ENCODE measurements at places on chromosomes 12 and 14.
A peak's percentile ranks its signal among the peaks of the same experiment; 100 is the strongest.

GRCh38 chr14:104378698-104379113 lies 200.9 kb upstream of the C14orf180 start:
- no peaks in the 10 kb centered on the region for H3K4me1 ChIP-seq
- no peak for DNase-seq
- H3K27ac ChIP-seq: peak overlapping the region; percentile 21
- H3K4me3 ChIP-seq: no peak overlapping the region

DNA sequence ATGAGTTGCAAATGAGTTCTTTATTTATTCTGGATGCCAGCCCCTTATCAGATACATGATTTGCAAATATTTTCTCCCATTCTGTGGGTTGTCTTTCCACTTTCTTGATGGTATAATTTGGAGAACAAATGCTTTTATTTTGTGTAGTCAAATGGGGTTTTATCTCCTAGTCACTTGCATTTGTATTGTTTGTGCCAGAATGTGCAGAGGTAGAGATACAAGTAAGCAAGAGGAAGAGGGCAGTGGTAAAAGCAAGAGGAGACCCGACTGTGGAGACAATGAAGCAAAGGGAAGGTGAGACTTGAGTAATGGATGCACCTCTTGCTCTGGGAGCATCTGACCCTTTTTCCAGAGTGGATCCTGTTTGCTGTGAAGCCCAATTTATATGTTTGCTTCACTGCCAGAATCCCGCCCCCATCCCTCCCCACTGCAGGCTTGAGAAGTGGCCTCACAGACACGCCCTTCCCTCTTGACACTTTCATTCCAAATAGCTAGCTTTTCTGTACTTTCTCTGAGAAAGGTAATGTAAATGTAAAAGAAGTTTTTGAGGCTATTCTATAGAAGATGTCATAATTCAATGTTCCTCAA lies 786 bp upstream of the PFKM start:
- peaks cover 8% of the 10 kb centered on the region for H3K36me3 ChIP-seq
- H3K27me3 ChIP-seq: peaks cover 21% of the 10 kb centered on the region
- peaks cover 21% of the 10 kb centered on the region for H3K4me1 ChIP-seq
- no peak overlapping the region for H3K27ac ChIP-seq
- no peak for DNase-seq
- peak overlapping the region; percentile 98 for H3K4me3 ChIP-seq

DNA sequence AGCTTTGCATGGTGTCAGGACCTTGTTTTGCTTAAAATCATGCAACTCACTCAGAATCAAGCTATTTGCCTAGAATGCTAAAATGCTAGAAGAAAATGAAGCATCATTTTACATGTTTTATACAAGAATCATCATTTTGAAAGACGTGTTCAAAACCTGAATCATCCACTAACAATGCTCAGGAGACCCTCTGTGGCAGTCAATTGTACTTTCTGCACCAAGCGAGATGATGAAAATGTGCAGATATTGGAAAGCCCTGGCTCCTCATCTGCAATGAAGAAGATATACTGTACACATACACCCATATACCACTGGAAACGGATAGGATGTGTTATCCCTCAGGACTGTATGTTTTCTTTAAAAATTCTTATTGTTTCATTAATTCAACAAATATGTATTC lies 92.7 kb downstream of the DYRK2 start:
- DNase-seq: no peak
- H3K36me3 ChIP-seq: no peaks in the 10 kb centered on the region
- H3K27me3 ChIP-seq: no peaks in the 10 kb centered on the region
- H3K4me3 ChIP-seq: no peak overlapping the region
- peaks cover 3% of the 10 kb centered on the region for H3K4me1 ChIP-seq
- no peak overlapping the region for H3K27ac ChIP-seq

- H3K4me3 ChIP-seq: no peak overlapping the region
- no peaks in the 10 kb centered on the region for H3K27me3 ChIP-seq
- no peak for DNase-seq
- peak overlapping the region; percentile 33 for H3K27ac ChIP-seq
- H3K36me3 ChIP-seq: no peaks in the 10 kb centered on the region
Observed at GRCh38 chr12:117025481-117026151, 73.6 kb downstream of the TESC start.

DNA sequence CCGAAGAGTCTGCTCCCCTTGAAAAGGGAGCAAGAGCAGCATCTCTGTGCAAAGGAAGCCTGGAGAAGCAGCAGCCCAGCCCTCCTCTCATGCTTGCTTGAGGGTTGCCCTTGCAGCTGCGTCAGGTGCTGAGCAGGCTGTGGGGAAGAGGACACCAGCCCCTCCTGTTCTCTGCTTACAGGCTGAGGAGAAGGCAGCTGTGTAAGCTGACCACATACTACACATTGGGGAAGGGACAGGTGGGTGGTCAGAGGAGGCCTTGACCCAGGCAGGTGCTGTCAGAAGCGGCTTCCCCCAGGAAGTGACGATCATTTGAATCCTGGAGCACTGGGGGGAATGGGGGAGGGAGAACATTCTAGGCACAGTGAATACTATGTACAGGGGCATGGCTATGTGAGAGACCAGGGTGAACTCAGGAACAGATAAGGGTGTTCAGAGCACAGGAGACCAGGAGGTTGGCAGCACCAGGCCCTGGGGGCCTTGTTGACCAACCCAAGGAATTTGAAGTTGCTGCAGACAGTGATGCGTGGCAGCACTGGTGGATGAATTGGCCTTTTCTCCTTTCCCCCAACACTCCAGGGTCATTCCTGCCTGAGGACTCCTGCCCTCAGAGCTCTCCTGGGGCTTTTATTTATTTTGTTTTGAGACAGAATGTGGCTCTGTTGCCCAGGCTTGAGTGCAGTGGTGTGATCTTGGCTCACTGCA lies 2.7 kb upstream of the KLC1 start:
- H3K27ac ChIP-seq: no peak overlapping the region
- H3K36me3 ChIP-seq: no peaks in the 10 kb centered on the region
- H3K4me3 ChIP-seq: no peak overlapping the region
- peaks cover 3% of the 10 kb centered on the region for H3K27me3 ChIP-seq
- peaks cover 56% of the 10 kb centered on the region for H3K4me1 ChIP-seq
- DNase-seq: no peak

DNA sequence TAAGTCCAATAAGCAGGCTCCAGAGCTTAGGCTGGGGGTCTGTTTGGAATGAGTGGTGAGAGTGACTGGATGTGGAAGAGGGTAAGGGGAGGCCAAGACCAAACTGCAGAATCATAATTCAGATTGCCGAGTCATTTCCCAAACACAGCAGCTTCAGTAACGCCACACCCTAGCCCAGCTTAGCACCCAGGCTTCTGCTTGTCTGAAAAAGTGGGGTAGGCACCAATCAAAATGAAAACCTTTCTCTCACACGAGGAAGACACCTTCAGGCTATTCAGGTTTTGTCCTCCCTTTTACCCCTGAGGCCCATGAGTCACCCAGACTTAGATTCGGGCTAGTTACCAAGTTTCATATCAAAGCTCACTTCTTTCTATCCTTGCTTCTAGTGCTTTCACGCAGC lies 306.1 kb downstream of the DAD1 start:
- no peaks in the 10 kb centered on the region for H3K27me3 ChIP-seq
- DNase-seq: no peak
- no peaks in the 10 kb centered on the region for H3K36me3 ChIP-seq
- no peak overlapping the region for H3K4me3 ChIP-seq
- peaks cover 27% of the 10 kb centered on the region for H3K4me1 ChIP-seq
- H3K27ac ChIP-seq: no peak overlapping the region

DNA sequence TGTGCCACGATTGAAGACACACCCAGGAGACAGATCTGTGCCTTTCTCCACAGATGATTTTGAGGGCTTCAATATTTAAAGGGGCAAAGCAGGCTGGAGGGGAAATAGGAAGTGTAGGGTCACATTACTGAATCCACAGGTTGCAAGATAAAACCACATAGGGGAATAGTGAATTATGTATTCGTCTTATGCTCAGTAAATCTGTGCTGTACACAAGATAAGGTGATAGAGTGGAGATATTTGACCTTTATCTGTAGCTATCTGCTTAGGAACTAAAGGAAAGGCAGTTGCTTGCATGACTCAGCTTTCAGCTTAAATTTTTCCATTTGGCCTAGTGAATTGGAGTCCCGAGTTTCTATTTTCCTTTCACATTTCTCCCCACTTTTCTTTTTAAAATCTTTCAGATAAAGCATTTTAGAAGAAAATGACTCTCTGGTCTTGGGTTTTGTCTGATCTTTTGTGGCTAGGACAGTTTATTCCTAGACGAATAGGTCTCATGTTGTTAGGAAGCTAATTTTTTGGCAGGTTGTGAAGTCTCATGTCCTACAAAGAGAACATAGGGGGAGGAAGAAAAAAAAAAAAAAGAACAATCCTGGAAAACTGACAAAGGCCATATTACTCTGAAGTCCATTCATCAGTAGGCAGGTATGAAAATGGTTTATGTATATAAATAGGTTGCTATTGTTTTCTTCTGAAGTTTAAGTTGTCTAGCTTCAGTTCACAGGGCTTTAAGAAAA lies 55.4 kb downstream of the FBXO33 start:
- no peaks in the 10 kb centered on the region for H3K27me3 ChIP-seq
- H3K36me3 ChIP-seq: peaks cover 8% of the 10 kb centered on the region
- H3K27ac ChIP-seq: no peak overlapping the region
- no peak overlapping the region for H3K4me3 ChIP-seq

DNA sequence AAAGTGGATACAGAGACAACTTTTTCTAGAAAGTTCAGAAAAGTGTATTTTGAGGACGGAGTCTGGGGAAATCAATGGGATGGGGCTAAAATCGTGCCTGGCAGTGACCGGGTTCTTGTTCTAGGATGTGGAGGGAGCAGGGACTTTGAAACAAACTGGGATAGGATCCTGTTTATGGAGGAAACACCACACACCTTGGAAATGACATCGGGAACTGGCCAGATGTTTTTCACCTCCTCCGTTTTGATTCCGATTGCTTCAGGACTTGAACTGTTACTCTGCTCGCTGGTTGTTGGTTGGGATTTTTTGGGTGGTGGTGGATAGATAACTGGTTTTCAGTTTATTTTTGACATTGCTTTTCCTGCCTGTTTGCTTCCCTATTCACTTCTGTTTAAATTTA lies 506 bp downstream of the EMP1 start:
- H3K4me1 ChIP-seq: peaks cover 24% of the 10 kb centered on the region
- peak overlapping the region; percentile 69 for H3K4me3 ChIP-seq
- H3K27ac ChIP-seq: peak overlapping the region; percentile 90
- no peaks in the 10 kb centered on the region for H3K36me3 ChIP-seq
- DNase-seq: no peak

DNA sequence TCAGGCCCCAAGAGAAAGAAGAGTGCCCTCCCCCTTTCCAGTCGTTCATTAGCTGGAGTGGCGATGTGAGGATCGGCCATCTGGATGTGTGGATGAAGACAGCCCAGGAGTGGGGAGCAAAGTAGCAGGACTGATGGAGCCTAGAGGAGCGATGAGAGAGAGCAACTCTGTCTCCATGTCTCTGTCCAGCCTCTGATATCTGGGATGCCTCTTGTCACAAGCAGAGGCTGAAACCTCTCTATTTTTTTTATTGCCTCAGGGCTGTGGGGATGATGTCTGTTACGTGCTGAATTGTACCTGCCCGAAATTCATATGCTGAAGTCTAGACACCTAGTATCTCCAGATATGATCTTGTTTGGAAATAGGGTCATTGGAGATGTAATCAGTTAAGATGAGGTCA lies 2.7 kb downstream of the SERPINA11 start:
- H3K27ac ChIP-seq: no peak overlapping the region
- DNase-seq: no peak
- no peaks in the 10 kb centered on the region for H3K4me1 ChIP-seq
- H3K27me3 ChIP-seq: peaks cover 9% of the 10 kb centered on the region

DNA sequence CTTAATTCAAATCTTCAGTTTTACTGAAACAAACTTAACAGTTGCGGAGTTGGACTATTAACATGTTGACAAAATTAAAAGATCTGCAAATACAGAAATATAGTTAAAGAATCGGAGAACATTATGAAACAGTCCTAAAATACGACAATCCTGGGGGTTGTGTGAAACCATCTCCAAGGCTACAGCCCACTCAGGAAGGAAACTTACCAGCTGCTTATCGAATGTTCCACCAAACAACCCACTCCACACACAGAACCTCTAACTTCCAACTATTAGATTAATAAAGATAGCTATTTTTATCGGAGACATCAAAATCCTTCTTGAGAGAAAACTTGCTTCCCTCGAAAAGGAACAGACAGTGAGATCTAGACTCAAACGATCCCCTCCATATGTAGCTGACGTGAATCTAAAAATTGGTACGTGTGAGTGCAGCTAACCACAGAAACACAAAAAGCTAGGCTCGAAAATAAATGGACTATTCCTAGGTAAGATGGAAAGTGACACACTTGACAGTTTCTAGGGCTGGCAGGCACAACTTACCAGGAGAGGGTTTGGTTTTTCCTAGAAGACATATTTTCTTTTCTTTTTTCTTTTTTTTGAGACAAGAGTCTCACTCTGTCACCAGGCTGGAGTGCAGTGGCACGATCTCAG lies 12.9 kb downstream of the VPS37B start:
- no peak overlapping the region for H3K4me3 ChIP-seq
- no peak for DNase-seq
- peaks cover 51% of the 10 kb centered on the region for H3K4me1 ChIP-seq
- peak overlapping the region; percentile 62 for H3K27ac ChIP-seq
- H3K36me3 ChIP-seq: no peaks in the 10 kb centered on the region

DNA sequence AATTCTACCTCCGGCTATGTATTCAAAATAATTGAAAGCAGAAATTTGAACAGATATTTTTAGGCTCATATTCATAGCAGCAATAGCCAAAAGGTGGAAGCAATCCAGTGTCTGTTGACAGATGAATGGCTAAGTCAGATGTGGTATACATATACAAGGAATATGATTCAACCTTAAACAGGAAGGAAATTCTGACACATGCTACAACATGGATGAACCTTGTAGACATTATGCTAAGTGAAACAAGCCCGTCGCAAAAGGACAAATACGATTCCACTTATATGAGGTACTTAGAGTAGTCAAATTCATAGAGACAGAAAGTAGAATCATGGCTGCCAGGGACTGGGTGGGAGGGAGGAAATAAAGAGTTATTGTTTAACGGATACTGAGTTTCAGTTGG lies 331.6 kb downstream of the PCNX1 start:
- H3K36me3 ChIP-seq: no peaks in the 10 kb centered on the region
- no peak for DNase-seq
- no peak overlapping the region for H3K27ac ChIP-seq
- no peak overlapping the region for H3K4me3 ChIP-seq

GRCh38 chr12:101598483-101598882 lies 3.7 kb downstream of the MYBPC1 start:
- H3K36me3 ChIP-seq: no peaks in the 10 kb centered on the region
- no peak overlapping the region for H3K27ac ChIP-seq
- peaks cover 7% of the 10 kb centered on the region for H3K27me3 ChIP-seq
- DNase-seq: no peak
- H3K4me1 ChIP-seq: no peaks in the 10 kb centered on the region

- no peaks in the 10 kb centered on the region for H3K36me3 ChIP-seq
- no peak for DNase-seq
- peaks cover 3% of the 10 kb centered on the region for H3K27me3 ChIP-seq
- H3K4me1 ChIP-seq: peaks cover 5% of the 10 kb centered on the region
- no peak overlapping the region for H3K4me3 ChIP-seq
Observed at GRCh38 chr14:51307551-51307950, 67.5 kb downstream of the TMX1 start.

- H3K4me1 ChIP-seq: no peaks in the 10 kb centered on the region
- no peak overlapping the region for H3K27ac ChIP-seq
- peaks cover 2% of the 10 kb centered on the region for H3K27me3 ChIP-seq
- DNase-seq: no peak
- peaks cover 25% of the 10 kb centered on the region for H3K36me3 ChIP-seq
- no peak overlapping the region for H3K4me3 ChIP-seq
Observed at GRCh38 chr14:81051547-81051946, 96.1 kb downstream of the TSHR start.

Measured in naive thymus-derived CD8-positive, alpha-beta T cell (primary cell).